ENCODE measurements at places on chromosomes 12 and 14.

- no peak overlapping the region for H3K27ac ChIP-seq
- H3K27me3 ChIP-seq: no peaks in the 10 kb centered on the region
- DNase-seq: no peak
Observed at GRCh38 chr12:536751-537245, 77.1 kb downstream of the B4GALNT3 start.

DNA sequence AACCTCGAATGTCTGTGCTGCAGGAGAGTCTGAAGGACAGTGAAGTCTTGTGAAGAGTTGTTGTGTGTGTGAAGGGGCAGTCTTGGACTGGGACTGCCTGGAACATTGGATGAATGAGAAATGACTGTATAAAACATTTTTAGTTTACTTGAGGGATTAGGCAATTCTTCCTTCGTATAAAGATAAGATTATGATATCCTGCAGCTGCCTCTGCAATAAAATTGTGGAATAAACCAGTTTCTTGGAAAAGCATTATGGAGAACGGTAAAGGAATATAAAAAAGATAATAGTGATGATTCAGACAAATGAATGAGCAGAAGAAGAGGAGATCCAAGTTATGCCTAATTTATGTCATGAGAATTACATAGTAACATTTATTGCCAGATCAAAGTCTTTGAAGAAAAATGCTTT, 30.9 kb upstream of the LUM start:
- no peak overlapping the region for H3K27ac ChIP-seq
- no peaks in the 10 kb centered on the region for H3K27me3 ChIP-seq
- H3K4me3 ChIP-seq: no peak overlapping the region

DNA sequence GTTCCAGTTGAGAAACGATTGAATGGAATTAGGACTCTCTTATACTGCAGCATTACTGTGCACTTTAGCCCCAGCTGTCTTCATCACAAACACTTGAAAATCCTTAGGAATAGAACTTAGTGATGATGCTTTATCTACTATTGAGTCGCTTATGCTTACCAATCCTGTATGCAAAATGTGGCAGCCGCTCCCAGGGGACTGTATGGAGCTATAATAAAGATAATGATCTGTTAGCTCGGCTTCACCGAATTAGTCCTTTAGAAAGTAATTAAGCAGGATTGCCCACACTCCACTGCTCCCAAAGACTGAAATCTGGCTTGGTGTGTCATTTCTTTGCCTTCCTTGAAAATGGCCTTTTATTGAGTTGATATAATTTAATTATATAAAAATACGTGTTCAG, 10.6 kb downstream of the EML1 start:
- no peak overlapping the region for H3K27ac ChIP-seq
- no peak overlapping the region for H3K4me3 ChIP-seq
- H3K27me3 ChIP-seq: no peaks in the 10 kb centered on the region
- no peaks in the 10 kb centered on the region for H3K36me3 ChIP-seq
- no peaks in the 10 kb centered on the region for H3K4me1 ChIP-seq

DNA sequence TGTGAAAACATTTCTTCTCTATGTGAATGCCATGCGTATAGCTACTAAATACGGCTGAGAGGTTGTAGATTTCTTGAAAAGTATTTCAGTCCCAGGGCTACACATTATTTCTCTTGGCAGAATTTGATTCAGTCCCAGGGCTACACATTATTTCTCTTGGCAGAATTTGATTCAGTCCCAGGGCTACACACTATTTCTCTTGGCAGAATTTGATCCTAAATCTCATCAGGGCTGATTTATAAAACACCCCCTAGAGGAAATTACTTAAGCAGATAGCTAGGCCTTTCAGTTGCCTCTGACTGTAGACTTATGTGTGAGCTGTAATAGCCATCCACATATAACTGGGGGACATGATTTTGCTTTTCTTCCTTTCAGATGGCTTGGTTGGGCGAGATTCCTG, 50.4 kb downstream of the AK7 start:
- H3K27ac ChIP-seq: no peak overlapping the region
- H3K36me3 ChIP-seq: no peaks in the 10 kb centered on the region
- no peaks in the 10 kb centered on the region for H3K4me1 ChIP-seq
- DNase-seq: no peak
- no peak overlapping the region for H3K4me3 ChIP-seq

GRCh38 chr12:84069198-84069597, 843.4 kb downstream of the SLC6A15 start:
- H3K36me3 ChIP-seq: no peaks in the 10 kb centered on the region
- no peaks in the 10 kb centered on the region for H3K4me1 ChIP-seq
- H3K27ac ChIP-seq: no peak overlapping the region
- no peak for DNase-seq
- no peak overlapping the region for H3K4me3 ChIP-seq

GRCh38 chr12:54858562-54858961, 4.2 kb downstream of the MUCL1 start:
- no peaks in the 10 kb centered on the region for H3K27me3 ChIP-seq
- no peaks in the 10 kb centered on the region for H3K36me3 ChIP-seq
- H3K4me1 ChIP-seq: no peaks in the 10 kb centered on the region
- peak overlapping the region; percentile 74 for H3K27ac ChIP-seq
- H3K4me3 ChIP-seq: no peak overlapping the region

DNA sequence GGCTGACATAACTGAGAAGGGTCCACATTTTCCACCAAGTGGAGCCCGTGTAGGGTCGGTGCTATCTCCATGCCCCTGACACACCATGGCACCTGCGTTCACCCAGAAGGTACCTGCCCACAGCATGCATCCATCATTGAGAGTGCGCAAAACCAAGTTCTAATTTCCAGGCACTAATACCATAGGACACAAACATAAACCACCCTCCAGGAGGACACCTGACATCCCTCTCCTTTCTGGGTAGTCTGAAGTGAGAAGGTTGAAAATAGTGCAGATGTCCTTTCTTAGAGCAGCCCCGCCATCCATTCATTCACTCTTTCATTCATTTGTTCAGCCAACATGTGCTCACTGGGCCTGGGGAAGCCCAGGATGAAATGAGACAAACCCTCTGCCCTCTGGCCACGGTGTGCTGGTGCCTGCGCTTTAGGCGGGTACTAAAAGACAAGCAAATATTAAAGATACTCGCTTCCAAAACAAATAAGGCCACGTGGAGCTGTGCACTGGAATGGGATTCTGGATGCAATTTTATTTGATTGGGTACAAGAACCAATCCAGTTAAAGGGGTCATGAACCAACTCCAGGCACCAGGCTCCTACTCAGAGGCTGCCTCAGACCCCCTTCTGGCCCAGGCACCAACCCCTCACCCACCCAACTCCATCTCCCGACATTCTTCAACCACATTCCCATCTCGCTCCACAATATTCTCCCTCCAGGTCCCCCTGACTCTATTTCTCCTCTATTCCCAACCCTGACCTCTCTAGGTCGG, 1.2 kb downstream of the TTC7B start:
- DNase-seq: no peak
- H3K27ac ChIP-seq: no peak overlapping the region
- peaks cover 4% of the 10 kb centered on the region for H3K27me3 ChIP-seq
- H3K4me3 ChIP-seq: peak overlapping the region; percentile 52
- H3K36me3 ChIP-seq: no peaks in the 10 kb centered on the region

GRCh38 chr12:24991209-24992049, 42.5 kb upstream of the BCAT1 start:
- H3K27ac ChIP-seq: no peak overlapping the region
- no peak for DNase-seq
- H3K27me3 ChIP-seq: no peaks in the 10 kb centered on the region
- H3K36me3 ChIP-seq: no peaks in the 10 kb centered on the region
- no peak overlapping the region for H3K4me3 ChIP-seq

DNA sequence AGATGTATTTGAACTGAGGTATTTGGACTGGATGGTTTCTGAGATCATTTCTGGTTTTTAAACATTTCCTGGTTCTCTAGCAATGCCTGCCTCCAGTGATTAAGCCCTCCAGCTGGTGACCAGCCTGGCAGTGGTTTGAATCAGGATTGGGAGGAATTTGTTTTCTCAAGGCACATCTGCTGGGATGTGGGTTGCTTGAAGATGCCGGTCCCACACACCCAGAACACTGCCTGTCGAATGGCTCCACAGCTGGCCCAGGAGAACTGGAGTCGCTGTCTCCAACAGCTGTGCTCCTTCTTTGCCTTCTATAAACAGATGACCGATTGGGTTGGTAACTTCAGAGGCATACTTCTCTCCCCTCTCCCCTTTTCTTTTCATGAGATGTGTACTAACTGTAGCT, 258.0 kb upstream of the DDHD1 start:
- H3K27me3 ChIP-seq: no peaks in the 10 kb centered on the region
- H3K4me1 ChIP-seq: no peaks in the 10 kb centered on the region

DNA sequence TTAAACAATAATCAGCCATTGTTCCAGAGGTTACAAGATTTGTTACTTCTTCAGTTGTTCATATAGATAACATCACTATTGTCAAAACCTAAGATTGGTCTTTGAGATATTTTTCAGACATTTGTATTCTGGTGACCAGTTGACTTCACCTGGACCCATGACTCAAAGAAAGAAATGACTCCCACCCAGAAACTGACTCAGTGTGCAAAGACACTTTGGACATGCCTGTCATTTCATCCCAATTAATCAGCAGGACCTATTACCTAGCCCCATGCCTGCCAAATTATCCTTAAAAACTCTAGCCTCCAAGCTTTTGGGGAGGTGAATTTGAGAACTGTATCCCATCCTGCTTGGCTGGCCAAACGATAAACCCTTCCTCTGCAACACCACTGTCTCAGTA, 27.7 kb upstream of the TSPAN11 start:
- no peak for DNase-seq
- no peak overlapping the region for H3K27ac ChIP-seq
- H3K4me3 ChIP-seq: no peak overlapping the region
- no peaks in the 10 kb centered on the region for H3K36me3 ChIP-seq
- H3K27me3 ChIP-seq: no peaks in the 10 kb centered on the region

DNA sequence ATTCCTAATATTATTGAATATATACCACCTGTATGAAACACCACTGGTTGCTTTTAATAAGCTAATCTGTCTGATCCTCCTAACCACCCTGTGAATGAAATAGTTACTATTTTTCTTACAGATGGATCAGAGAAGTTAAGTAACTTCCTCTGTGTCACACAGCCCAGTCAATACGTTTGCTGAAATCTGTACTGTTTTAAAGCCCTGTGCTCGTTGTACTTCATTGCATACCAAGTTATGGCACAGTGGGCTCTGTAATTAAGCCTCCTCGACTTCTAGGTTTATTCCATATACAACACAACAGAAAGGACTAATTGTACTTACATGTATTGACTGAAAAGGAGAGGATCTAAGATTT, 137.9 kb downstream of the TPH2 start:
- H3K36me3 ChIP-seq: no peaks in the 10 kb centered on the region
- no peak overlapping the region for H3K27ac ChIP-seq
- no peak overlapping the region for H3K4me3 ChIP-seq
- no peaks in the 10 kb centered on the region for H3K4me1 ChIP-seq

GRCh38 chr14:104685998-104686610, 3.3 kb upstream of the INF2 start:
- no peaks in the 10 kb centered on the region for H3K36me3 ChIP-seq
- H3K27me3 ChIP-seq: no peaks in the 10 kb centered on the region
- H3K4me3 ChIP-seq: no peak overlapping the region
- peaks cover 34% of the 10 kb centered on the region for H3K4me1 ChIP-seq

DNA sequence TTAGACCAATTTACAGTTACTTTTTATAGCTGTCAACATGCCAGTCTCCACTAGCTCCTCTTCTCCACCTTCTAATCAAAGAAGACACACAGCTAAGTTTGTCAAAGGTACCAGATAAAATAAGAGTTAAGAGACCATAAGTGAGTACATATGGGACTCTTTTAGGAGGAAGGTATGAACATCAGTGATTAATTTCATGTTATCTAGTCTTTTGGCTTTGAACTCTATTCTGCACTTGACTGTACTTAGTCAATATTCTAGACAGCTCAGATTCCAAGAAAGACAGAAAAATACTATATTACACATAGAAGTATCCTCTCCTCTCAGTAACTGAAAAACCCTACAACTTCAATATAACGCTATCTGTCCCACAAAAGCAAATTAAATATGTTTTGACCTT, 28.1 kb downstream of the CAPRIN2 start:
- no peaks in the 10 kb centered on the region for H3K27me3 ChIP-seq
- peaks cover 89% of the 10 kb centered on the region for H3K36me3 ChIP-seq
- H3K4me3 ChIP-seq: no peak overlapping the region
- DNase-seq: no peak

DNA sequence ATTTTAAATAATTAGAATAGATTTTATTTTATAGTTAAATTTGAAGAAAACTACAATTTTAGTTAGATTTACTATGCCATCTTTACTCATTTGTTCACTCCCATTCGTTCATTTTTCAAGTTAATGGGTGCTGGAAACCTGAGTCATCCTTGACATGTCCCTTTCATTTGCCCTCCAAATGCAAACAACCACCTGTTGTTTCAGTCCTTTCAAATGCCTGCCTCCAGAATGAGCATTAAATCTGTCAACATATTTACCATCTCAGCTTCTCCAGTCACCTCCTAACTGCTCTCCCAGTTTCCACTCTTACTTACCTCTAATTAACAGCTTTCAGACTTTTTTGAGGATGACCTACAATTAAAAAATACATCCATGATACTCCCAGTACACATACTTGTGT, 375.5 kb downstream of the RAD51B start:
- no peaks in the 10 kb centered on the region for H3K36me3 ChIP-seq
- no peaks in the 10 kb centered on the region for H3K27me3 ChIP-seq
- no peak overlapping the region for H3K4me3 ChIP-seq
- no peak overlapping the region for H3K27ac ChIP-seq

GRCh38 chr12:52641468-52641867, 10.5 kb downstream of the KRT2 start:
- H3K27ac ChIP-seq: no peak overlapping the region
- no peak for DNase-seq
- H3K27me3 ChIP-seq: no peaks in the 10 kb centered on the region
- H3K4me3 ChIP-seq: no peak overlapping the region
- H3K4me1 ChIP-seq: no peaks in the 10 kb centered on the region
- no peaks in the 10 kb centered on the region for H3K36me3 ChIP-seq

DNA sequence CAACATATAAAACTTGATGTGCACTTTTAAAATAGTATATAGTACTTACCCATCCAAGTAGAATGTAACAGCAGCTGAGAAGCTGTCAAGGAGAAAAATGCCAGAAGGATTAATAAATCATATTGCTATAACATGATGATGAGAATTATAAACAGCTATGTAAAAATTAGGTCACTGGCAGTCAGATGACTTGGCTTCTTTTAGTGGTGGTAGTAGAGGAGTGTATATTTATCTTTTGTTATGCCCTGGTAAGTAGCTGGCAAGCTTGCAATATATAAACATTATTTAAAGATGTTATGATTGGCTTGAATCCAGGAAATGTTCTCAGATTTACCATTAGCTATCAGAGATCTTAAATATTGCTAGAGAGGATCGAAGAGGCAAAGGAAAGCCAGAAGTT, 471.0 kb upstream of the MGAT4C start:
- no peak overlapping the region for H3K4me3 ChIP-seq
- no peaks in the 10 kb centered on the region for H3K4me1 ChIP-seq
- no peak for DNase-seq
- H3K27me3 ChIP-seq: no peaks in the 10 kb centered on the region

DNA sequence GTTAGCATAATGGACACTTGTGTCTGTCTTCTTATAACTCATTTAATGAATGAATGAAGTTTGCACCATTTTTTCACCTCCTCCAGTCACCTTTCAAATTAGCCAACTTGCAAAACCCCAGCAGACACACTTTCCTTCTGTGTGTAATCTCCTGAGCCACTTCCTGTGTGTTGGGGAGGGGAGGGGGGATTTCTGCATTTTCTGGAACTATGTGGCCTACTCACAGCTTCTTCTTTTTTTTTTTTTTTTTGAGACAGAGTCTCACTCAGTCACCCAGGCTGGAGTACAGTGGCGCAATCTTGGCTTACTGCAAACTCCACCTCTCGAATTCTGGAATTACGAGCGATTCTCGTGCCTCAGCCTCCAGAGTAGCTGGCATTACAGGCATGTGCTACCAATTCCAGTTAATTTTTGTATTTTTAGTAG, 4.1 kb upstream of the SERPINA1 start:
- DNase-seq: no peak
- peak overlapping the region; percentile 84 for H3K27ac ChIP-seq
- H3K4me1 ChIP-seq: peaks cover 71% of the 10 kb centered on the region
- no peaks in the 10 kb centered on the region for H3K36me3 ChIP-seq

All from spleen (tissue), 13 donors.